Globus pallidus (tissue), 1 donor: ENCODE measurements at places on chromosomes 1 and 21.

DNA sequence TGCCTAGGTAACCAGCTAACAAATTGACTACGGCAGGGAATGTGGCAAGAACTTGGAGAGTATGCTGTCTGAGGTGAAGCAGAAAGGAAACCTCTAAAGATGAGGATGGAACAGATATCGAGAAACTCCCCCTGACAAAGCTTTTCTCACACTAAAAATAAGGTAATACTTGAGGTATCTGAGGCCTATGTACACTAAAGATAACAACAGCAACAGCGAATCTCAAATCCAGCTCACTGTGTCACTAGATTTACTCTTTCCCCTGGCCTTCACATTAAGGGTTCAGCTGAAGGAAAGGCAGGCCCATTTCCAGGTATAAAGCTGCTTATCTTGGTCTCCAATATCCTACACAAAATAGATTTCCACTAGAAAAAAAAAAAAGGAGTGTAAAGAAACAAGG is 518.0 kb downstream of the KCNT2 start:
- no peak for DNase-seq

GRCh38 chr1:3729594-3730542 is 22.4 kb upstream of the CCDC27 start:
- no peak for DNase-seq

DNA sequence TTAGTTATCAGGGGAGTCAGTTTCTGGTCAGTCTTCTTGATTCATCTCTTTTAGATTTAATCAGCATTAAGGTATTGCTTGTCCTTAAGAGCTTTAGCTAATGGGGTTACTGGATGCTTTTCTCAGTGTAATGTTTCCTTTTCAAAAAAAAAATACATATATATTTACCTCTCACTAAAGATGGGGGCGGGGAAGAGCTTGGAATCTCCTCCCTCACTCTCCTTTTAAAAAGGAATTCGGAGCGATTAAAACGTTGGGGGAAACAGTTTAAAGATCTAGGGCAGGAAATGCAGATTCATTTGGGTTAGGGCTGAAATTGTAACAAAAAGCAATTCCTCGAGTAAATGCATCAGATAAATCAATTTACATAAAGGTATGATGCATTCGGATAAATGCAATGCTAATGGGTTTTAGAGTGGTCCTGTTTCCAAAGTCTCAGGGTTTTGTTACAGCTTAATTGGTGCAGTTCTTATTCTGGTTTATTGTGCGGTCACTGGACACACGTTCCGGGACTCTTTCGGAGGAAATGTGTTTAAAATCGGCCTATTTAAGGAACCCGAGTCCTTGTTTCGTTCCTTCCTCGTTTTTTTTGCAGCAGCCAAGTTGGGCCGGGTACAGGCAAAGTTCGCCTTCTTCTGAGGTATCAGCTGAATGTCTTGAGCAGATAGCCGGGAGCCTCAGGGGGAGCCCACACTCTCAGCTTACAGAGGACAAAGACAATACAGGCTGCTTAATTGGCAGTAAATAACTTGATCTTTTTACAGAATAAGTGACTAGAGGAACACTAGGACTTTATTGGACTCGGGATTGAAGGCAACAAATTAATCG is 1.6 kb downstream of the LMO4 start:
- DNase-seq: peak; percentile 60

DNA sequence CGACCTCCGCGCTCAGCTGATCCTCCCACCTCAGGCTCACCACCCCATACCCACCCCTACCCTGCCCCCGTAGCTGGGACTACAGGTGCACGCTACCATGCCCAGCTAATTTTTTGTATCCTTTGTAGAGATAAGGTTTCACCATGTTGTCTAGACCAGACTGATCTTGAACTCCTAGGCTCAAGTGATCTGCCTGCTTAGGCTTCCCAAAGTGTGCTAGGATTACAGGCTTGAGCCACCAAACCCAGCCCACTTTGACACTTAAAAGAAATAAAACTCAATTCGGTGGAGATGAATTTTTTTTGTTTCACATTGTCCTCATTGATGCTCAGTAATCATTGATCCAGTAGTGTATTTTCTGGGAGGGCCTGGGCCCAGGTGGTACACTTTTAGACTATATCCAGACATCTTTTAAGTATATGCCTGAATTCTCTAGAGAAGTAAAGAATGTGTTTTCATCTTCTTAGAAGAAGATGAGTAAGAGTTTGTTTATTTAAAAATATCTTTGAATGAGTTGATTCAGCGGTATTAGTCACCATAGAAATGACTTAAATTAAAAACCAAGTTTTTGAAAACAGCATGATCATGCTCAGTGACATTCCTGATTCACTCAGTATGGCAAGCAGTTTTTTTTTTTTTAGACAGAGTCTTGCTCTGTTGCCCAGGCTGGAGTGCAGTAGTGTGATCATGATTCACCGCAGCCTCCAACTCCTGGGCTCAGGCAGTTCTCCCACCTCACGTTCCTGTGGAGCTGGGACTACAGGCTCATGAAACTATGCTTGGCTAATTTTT is 57.8 kb downstream of the EPB41 start:
- no peak for DNase-seq

- DNase-seq: no peak
Observed at GRCh38 chr1:190452272-190452848, 25.3 kb downstream of the BRINP3 start.

- DNase-seq: peak; percentile 100
Observed at GRCh38 chr1:9388335-9389180, 95.9 kb downstream of the SPSB1 start.

DNA sequence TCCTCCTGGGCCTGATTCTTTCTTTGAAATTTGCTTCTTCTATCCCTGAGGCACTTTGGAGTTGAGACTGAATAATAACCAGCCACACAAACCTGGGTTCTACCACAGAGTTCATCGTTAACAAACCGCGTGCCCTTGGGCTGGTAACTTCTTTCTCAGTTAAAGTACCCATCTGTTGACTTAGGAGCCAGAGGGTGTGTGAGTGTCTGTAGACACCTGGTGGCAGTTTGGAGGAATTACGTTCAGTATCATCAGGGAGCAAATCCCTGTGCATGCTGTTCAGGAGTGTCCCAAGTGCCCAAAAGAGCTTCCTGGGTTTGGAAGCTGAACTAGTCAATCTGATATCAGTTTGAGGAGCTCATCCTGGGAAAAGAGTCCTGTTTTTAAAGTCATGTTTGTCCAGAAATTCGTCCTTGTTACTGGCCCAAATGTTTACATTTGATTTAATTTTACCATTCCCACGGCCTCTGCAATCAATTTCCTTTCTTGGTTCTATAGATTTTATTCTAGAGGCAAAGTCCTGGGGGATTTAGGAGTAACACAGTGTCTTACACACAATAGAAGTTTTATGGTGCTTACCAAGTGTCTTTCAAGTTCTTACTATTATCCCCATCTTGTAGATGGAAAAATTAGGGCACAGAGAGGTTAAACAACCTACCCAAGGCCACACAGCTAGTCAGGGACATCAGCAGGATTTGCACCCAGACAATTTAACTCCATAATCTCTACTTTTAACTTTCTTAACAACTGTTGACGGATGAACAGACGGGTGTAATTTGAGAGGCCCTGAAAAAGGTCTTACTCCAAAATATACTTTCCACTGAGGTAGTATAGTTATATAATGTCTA is 26.7 kb upstream of the RPTN start:
- peak; percentile 31 for DNase-seq

GRCh38 chr1:88741413-88741812 is 57.3 kb downstream of the PKN2 start:
- DNase-seq: no peak

DNA sequence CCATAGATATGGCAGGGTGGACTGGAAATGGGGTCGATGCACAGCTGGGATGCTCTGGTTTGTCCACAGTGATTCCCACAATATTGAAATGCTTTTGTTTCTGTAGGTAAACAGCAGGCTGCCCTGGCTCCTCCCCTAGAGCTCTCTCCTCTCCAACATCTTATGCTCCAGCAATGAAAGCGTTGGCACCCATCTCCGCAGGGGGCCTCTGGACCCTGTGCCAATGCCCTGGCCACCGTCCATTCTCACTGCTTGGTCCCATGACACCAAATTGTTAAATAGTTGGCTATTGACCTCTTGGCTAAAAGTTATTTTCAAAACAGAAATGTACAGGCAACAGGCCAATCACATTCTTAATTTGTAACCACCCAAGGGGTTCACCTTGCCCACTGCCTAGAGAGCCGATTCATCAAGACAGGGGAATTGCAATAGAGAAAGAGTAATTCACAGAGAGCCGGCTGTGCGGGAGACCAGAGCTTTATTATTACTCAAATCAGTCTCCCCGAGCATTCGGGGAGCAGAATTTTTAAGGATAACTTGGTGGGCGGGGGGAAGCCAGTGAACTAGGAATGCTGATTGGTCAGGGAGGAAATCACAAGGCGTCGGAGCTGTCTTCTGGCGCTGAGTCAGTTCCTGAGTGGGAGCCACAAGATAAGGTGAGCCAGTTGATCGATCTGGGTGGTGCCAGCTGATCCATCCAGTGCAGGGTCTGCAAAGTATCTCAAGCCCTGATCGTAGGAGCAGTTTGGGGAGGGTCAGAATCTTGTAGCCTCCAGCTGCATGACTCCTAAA is 76.9 kb upstream of the B3GALT5 start:
- no peak for DNase-seq

- DNase-seq: no peak
Observed at GRCh38 chr1:216742625-216743024, 19.4 kb upstream of the ESRRG start.

- no peak for DNase-seq
Observed at GRCh38 chr1:182484531-182485257, 34.7 kb downstream of the RGSL1 start.

DNA sequence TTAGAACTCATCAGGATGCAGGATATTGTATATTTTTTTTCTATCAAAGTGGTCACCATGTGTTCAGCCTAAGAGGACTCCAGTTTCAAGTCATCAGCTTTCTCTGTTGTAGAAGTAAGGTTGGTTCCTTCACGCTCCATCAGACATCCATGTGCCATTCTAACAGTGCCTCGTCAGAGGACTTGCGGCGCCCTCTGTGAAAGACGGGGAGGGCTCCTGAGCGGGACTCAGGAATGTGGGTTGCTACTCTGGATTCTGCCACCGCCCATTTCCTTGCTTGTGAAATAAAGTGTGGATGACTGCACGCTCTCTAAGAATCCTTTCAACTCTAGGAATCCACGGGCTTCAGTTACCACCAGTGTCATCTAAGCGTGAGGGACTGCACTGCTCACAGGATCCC is 593.5 kb downstream of the KIF26B start:
- DNase-seq: no peak

- no peak for DNase-seq
Observed at GRCh38 chr1:151801846-151802245, 3.4 kb downstream of the LINGO4 start.

DNA sequence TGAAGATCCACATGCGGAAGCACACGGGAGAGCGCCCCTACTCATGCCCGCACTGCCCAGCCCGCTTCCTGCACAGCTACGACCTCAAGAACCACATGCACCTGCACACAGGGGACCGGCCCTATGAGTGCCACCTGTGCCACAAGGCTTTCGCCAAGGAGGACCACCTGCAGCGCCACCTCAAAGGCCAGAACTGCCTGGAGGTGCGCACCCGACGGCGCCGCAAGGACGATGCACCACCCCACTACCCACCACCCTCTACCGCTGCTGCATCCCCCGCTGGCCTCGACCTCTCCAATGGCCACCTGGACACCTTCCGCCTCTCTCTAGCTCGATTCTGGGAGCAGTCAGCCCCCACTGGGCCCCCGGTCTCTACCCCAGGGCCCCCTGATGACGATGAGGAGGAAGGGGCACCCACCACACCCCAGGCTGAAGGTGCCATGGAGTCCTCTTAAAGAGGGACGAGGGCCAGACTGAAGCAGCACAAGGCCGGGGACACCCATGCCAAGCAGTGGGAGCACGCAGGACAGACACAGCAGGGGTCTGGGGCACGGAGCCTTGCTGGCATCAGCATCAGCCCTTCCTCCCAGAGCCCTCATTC is 13.7 kb downstream of the ZBTB7B start:
- DNase-seq: no peak

GRCh38 chr1:37181425-37181824 is 147.1 kb upstream of the GRIK3 start:
- no peak for DNase-seq

DNA sequence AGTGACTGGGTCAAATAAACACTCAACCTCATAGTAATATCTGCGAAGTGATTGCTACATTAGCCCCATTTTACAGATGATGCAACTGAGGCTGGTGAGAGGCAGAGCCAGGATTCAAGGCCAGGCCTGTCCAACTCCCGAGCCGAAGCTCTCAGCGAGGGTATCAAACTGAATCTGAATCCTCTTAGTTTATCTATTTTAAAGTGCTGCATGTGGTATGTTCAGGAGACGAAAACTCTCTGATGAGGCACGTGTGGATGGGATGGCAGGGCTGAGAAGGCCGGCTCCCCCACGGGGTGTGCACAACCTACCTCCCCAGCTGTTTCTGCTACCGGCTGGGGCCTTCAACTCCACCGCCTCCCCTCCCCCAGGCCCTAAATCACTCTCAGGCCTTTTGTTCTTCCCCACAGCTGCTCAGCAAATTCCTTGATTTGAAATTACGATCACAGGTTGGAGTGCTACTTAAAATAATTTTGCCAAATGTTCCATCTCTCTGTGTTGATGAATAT is 171.8 kb downstream of the TOMM20 start:
- no peak for DNase-seq

DNA sequence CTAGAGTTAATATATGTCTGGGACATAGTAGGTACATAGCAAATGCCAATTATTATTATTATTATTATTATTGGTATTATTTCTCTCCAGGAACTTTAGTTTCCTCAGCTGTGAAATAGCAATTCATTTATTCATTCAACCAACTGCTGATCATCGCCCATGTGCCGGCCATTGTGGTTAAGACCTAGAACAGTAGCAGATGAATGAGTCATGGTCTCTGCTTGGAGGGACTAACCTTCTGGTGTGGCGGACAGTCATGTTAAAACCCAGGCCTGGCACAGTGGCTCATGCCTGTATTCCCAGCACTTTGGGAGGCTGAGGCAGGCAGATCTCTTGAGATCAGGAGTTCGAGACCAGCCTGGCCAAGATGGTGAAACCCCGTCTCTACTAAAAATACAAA is 23.8 kb upstream of the LDLRAP1 start:
- no peak for DNase-seq

DNA sequence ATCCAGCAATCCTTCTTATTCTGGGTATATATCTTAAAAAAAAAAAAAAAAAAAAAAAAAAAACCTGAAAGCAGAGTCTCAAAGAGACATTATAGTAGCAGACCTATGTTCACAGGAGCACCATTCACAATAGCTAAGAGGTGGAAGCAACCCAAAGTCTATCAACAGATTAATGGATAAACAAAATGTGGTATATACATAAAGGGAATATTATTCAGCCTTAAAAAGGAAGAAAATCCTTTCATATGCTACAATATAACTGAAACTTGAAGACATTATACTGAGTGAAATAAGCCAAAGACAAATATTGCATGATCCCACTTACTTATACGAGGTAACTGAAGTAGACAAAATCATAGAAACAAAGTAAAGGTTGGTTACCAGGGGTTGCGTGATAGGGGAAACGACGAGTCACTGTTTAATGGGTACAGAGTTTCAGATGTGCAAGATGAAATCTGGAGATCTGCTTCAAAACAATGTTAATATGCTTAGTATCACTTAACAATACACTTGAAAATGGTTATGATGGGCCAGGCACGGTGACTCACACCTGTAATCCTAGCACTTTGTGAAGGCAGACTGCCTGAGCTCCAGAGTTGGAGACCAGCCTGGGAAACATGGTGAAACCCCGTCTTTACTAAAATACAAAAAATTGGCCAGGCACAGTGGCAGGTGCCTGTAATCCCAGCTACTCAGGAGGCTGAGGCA is 29.5 kb downstream of the PIK3R3 start:
- DNase-seq: no peak

GRCh38 chr1:155649676-155650075 is 38.9 kb downstream of the YY1AP1 start:
- no peak for DNase-seq
